Activated T-helper 2 cell treated with anti-CD3 and anti-CD28 coated beads, Interferon-gamma antibody, Interleukin-2, Interleukin-4, amounts not matched to agents 10 μg/mL and 5 μg/mL and 100 μg/mL, durations not matched to agents 14 hours and 24 hours and 36 hours (primary cell): ENCODE measurements at places on chromosomes 7 and 10. TPM values are rescaled to one million over a fixed set of nuclear protein-coding genes. Genes with fewer than 3 reads are reported as not detected.

GRCh38 chr7:115410434-115410820 lies 488.5 kb downstream of the MDFIC start:
- DNase-seq: no peak

- DNase-seq: peak; percentile 73
Measured at GRCh38 chr10:13787015-13787421, 200.3 kb downstream of the PRPF18 start.

GRCh38 chr7:50317697-50318669 lies 13.5 kb downstream of the IKZF1 start:
- no peak for DNase-seq

DNA sequence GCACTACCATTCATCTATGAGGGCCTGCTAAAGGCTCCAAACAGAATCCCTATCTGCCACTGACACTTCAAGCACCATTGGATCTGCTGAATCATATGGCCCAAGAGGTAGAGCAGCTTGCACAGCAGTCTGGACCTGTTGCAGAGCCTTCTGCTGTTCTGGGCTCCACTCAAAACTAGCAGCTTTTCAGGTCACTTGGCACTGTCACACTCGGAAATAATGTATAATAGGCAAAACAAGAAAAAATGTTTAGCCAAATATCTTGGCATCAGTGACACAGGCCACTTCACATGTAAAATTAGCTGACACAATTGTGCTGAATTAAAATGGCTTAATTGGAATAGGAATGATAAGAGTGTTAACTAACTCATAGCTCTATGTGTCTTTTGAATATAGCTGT lies 1182.9 kb upstream of the LRRTM3 start:
- DNase-seq: no peak

GRCh38 chr10:71554671-71555070 lies 158.0 kb downstream of the CDH23 start:
- no peak for DNase-seq

- no peak for DNase-seq
Measured at GRCh38 chr7:152103691-152104090, 78.2 kb downstream of the GALNT11 start.

DNA sequence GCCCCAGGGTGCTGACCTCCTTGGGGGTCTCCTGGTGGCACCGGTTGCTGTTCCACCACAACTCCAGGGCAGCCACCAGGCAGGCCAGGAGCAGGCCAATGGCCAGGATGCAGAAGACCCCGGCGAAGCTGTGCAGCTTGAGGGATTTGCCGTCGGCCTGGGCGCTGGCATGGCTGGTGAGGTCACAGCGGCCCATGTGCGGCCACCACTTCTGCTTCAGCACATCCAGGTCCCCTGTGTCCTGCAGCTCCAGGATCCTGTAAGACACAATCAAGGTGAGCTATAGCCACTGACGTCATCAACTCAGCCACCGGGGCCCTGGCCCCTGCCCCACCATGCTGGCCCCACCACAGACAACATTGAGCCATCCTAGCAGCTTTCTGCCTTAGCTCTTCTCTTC lies 753.2 kb downstream of the GRID1 start:
- DNase-seq: no peak

DNA sequence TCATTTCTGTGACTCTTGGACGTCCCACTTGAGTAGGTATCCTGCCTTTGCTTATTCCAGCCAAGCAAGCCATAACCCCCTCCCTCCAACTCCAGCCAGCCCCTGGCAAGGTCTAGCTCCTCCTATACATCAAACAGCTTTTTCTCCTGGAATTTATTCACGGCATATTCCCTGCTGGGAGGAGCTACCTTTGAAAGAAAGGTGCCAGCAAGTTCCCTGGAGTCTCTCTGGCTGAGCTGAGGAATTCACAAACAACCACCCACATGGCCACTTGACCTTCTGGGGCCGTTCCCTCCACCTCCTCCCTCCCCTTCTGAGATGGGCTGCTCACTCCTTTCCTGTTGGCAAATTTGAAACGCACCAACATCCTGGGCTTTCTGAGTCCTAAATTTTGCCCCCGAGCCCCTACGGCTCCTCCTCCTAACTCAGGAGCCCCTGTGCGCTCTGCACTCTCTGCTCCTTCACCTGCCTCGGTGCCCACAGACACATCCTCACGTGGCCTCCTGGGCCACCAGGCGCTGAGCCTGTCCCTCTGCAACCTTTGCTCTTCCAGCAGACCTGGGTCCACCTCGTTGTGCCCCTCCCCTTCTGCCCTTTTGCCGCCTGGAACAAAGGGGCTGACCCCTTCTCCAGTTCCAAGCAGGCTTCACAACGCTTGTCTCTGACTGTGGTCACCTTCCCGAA lies 48.0 kb downstream of the HSPA12A start:
- DNase-seq: no peak

- DNase-seq: no peak
Measured at GRCh38 chr10:14554491-14555205, 220.0 kb downstream of the FAM107B start.

- DNase-seq: no peak
Measured at GRCh38 chr10:113921561-113922370, 67.3 kb downstream of the NHLRC2 start.

DNA sequence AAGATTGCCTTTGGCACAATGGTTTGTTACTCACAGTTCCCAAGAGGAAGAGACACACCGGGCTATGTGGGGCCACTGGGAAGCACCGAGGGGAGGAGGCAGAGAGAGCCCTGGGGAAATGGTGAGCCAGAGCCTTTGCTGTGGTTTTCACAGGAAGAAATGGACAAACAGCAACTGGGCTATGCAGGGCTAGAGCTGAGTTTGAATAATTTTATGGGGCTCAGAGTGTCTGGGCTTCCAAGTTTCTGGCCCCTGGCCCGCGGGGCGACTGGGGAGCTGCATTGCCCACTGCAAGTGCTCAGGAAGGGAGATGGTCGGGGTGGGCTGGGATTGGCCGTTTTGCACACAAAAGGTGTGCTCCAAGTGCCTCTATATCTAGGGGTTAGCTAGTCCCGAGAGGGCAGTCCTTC lies 92.6 kb downstream of the CHST15 start:
- DNase-seq: no peak

DNA sequence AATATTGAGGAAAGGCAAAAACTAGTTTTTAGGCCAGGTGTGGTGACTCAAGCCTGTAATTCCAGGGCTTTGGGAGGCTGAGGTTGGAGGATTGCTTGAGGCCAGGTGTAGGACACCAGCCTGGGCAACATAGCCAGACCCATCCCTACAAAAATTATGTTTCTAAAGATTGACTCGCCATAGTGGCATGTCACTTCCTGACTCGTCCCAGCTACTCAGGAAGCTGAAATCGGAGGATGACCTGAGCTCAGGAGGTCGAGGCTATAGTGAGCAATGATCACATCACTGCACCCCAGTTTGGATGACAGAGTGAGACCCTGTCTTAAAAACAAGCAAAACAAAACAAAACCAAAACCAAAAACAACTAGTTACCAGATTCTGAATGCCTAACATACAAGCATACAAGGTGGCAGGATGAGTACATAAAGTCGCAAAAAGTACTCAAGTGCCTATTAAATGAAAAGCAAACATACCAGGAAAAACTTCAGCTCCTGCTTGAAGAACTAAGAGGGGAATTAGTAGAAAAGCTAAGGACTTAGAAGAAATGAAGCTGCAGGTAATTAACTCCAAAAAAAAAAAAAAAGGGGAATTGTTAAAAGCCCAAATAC lies 14.1 kb downstream of the ZNF398 start:
- DNase-seq: no peak

GRCh38 chr10:119166118-119166500 lies 595 bp upstream of the SFXN4 start:
- DNase-seq: no peak

DNA sequence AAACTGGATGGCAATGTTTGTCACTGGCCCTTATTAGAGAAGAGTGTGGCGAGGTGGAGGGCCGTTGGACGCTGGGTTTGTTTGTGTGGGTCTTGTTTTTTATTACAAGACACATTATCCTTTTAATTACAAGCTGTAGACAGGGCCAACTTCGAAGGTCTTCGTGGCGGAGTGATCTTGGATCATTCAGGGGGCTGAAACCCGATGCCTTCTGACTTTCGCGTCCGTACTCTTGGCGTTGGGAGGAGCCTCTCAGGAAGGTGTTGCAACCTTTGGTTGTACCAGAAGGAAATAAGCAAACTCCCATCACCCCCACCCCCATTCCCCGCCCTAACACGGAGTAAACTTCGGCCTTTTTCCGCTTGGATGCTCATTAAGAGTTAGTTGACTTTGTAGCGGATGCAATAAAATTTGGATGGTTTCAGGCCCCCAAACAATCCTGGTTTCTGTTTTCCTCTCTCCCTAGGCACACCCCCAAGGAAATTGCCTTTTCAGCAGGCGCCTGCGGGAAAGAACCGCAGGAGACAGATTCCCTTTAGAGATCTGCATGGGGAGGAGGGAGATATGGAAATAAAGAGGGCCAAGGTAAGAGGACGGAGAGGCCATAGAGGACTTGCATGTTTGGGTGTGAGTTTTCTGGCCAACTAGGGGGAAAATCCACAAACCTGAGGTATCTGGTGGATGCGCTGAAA lies 294.5 kb upstream of the NFE2L3 start:
- DNase-seq: no peak

GRCh38 chr7:107999779-108000560 lies 3.0 kb downstream of the LAMB1 start:
- DNase-seq: no peak

- DNase-seq: no peak
Measured at GRCh38 chr10:123997013-123997412, 96.4 kb downstream of the CHST15 start.

- DNase-seq: no peak
Measured at GRCh38 chr10:36048236-36048635, 406.1 kb upstream of the FZD8 start.

- DNase-seq: no peak
Measured at GRCh38 chr10:129120441-129120840, 346.6 kb upstream of the MGMT start.

GRCh38 chr10:3014968-3015367 lies 52.4 kb upstream of the PFKP start:
- no peak for DNase-seq

- DNase-seq: no peak
Measured at GRCh38 chr10:132270721-132271457, 36.9 kb downstream of the STK32C start.

GRCh38 chr10:36269222-36269621 lies 627.1 kb upstream of the FZD8 start:
- DNase-seq: no peak

DNA sequence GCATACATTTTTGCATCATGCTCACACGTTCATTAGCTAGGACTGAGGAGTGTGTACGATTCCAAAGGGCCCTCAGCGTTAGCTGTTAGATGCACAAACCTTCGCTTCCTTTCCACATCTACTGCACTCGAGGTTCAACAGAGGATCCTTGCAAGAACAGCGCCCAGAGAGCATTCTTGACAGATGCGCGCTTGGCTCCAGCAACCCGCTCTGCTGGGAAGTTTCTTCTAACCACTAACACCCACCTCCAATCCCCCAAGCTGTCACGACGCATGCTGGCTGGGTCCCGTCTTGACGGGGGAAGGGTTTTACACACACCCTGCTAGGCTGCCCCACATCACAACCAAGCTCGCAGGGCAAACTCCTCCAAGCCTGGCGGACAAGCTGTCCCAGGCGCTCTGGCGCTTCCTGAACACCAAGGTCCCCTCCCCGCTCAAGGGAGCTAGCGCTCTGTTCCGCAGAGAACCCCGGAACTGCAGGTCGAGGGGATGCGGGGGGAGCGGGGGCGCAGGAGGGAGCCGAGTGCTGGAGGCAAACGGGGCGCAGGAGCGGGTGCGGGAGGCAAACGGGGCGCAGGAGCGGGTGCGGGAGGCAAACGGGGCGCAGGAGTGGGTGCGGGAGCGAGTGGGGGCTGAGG lies 653 bp upstream of the ADRB1 start:
- DNase-seq: no peak

- DNase-seq: no peak
Measured at GRCh38 chr10:52785418-52785817, 12.8 kb upstream of the MBL2 start.

GRCh38 chr10:63763744-63764143 lies 242.5 kb downstream of the REEP3 start:
- no peak for DNase-seq

- DNase-seq: no peak
Measured at GRCh38 chr10:4004144-4004543, 219.1 kb upstream of the KLF6 start.

DNA sequence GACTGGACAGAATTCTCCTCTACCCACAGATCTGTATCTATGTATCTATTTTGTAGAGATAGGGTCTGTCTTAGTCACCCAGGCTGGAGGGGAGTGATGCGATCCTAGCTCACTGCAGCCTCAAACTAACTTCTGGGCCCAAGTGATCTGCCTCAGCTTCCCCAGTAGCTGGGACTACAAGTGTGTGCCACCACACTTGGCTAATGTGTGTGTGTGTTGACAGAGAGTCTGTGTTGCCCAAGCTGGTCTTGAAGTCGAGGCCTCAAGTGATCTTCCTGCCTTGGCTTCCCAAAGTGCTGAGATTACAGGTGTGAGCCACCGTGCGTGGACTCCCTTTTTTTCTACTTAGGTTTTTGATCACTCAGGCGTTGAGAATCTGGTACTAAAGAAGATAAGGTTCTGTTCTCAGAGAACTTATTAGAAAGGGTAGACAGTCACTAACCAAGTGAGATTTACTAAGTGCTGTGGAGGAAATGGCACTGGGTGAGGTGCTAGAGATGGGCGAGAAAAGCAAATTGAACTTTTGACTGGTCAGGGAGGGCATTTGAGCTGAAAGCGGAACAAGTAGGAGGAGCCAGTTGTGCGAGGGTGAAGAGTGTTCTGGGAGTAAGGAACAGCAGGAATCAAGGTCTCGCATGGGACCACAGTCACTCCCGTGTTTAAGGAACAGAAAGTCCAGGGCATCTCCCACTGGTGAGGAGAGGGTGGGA lies 18.0 kb downstream of the NDUFB2 start:
- no peak for DNase-seq

DNA sequence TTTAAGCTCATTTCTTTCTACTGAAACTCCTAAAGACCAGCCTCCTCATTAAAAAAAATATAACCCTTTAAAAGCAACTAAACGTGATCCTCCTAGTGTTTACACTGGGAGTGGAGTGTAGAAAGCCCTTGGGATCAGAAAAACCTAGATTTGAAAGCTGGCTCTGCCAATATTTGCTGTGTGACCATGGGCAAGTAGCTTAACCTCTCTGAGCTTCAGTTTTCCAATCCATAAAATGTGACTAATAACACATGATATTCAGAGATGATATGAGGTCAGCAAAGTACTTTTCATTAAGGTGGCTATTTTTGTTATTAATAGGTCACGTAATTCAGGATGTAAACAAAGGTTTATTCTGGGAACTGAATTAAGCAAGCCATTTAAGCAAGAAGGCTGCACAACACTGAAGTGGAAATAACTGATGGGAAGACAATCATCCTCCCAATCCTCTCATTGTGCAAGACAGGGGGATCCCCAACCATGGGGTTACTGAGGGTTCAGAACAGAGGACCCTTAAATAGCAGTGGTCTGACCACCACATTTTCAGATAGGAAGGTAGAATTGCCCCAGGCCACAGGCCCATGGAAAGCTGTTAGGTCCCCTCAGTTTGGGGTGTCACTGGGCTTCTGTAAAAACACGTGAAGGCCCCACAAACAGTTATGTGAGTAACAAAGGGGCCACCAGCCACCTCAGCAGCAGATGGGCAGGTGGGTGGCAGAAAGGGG lies 49.1 kb upstream of the EEPD1 start:
- DNase-seq: no peak

Gene ADGRA1
- not detected in 2 replicates for total RNA-seq

Gene COL26A1
- total RNA-seq: 0.11 and 0.16 TPM in 2 replicates

Gene TBC1D12
- 0.85 and 1.4 TPM in 2 replicates for total RNA-seq

Gene ANKRD26
- total RNA-seq: 5.5 and 6.5 TPM in 2 replicates

Gene SLC18A2
- total RNA-seq: not detected in 2 replicates

Gene HMX3
- not detected in 2 replicates for total RNA-seq

Gene WDR86
- not detected in 2 replicates for total RNA-seq

Gene SEMA3C
- total RNA-seq: 0.16 TPM in 1 of 2 replicates, not detected in the other
